Stimulated activated effector memory CD8-positive, alpha-beta T cell treated with anti-CD3 and anti-CD28 coated beads, Interleukin-12 subunit alpha, Interleukin-12 subunit beta, amount 100 ng/mL, for 72 hours (primary cell): ENCODE measurements at places on chromosomes 3 and 15.

DNA sequence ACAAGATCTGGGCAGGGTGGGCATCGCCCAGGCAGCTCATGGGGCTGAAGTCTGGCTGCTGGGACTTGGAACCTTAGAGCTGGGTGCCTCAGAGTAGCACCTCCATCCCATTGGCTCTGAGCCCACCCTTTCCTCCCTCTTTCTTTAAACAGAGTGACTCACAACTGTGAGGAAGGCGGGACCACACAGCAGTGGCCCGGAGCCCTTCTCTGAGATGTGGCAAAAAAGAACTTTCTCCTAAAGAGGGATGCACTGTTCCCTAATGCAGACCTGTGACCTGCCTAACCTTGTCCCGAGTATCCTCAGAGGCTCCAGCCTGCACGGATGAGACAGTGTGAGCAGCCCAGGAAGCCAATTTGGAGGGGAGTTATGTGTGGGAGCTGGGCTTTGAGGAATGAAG, 23.6 kb downstream of the PRR20G start:
- DNase-seq: no peak

DNA sequence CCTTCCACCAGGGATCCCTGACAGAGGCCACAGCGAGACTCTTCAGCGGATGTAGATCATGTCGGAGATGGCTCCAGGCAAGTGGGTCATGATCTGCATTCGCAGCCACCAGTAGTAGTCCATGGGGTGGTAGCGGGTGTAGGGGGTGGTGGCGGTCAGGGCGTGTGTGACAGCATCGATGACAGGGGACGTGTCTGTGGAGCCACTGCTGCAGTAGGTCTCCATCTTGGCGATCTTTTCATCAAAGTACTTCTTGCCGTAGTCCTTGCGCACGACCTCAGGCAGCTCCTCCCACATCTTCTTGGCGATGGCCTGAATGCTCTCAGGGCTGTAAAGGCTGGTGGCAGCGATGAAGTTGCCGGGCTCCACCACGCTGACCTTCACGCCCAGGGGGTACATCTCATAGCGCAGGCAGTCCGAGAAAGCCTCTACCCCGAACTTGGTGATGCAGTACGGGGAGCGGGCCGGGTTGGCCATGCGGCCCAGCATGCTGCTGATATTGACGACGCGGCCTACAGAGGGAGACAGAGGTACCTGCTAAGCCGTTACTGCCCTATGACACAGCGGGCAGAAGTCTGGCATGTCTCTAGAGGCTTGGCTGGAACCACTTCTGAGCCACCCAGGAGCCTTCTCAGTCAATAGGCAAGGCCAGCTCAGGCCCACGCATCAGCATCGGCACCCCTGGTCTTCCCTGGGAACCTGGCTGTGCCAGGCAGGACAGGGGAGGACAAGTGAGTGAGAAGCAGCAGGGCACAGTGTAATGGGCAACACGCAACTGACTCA, 43.7 kb downstream of the BDH1 start:
- no peak for DNase-seq

DNA sequence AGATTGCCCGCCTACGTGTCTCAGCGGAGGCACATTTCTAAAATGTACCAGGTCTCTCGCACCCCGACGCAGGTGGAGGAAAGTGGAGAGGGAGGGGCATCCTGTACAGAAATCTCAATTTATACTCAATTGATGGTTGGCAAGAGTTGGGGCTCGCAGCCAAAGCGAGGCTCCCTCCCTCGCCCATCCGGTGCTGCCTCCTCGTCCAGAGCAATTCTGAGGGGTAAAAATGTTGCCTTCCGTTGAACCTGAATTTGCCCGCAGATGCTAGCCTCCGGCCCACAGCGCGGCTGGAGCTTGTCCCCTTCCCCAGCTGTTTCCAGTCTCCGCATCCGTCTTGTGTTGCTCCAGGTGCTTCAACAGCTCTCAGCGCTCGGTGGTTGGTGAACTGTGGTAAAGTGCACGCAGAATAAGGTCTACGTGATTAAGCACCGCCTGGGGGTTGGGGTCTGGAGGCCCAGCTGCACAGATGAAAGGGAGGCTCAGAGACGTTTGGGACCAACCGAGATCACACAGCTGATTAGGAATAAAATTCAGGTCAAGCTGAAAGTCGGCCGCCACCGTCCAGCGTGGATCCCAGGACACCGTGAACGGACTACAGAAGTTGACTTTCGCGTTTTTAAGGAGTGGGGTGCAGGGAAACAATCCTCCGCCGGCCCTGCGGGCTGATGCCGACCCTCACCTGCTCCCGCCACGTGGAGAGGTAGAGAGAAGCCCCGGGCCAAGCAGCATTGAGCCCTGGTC, 846 bp upstream of the POLG start:
- DNase-seq: no peak

DNA sequence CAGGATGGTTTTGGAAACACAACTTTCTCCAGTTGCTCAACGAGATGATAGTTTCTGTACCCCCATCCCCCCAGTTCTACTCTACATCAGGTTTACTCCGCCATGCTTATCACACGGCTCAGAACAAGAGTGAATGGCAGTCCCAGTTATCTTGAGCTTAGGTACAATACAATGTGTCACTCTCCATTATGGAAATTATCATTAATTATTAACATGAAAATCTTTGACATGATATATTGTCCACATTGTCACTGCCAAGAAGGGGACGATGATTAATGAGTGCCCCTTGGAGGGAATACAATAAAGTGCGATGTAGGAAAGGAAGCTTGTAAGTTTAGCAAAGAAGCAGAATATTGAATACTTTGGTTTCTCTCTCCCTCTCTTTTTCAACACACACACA, 252.6 kb upstream of the CFAP20DC start:
- DNase-seq: no peak

- no peak for DNase-seq
Observed at GRCh38 chr3:10549617-10550230, 44.3 kb upstream of the ATP2B2 start.

DNA sequence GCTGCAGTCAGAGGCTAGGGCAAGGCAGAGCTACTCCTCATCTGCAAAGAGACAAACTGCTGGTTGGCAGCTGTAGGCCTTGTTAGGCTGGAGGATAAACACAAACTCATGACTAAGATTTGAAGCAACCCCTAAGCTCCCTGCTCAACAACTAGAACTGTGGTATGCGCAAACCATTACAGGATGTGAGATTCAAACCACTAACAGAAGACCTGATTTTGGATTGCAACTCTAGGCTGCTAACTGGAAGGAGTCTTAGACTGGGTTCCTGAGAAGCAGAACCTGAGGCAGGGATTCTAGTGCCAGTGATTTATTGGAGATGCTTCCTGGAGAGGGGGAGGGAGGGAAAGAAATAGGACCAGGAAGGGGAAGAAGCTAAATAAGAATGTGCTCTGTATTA, 22.5 kb downstream of the CCR4 start:
- DNase-seq: no peak

GRCh38 chr3:152048831-152049230, 175.4 kb downstream of the SUCNR1 start:
- no peak for DNase-seq

DNA sequence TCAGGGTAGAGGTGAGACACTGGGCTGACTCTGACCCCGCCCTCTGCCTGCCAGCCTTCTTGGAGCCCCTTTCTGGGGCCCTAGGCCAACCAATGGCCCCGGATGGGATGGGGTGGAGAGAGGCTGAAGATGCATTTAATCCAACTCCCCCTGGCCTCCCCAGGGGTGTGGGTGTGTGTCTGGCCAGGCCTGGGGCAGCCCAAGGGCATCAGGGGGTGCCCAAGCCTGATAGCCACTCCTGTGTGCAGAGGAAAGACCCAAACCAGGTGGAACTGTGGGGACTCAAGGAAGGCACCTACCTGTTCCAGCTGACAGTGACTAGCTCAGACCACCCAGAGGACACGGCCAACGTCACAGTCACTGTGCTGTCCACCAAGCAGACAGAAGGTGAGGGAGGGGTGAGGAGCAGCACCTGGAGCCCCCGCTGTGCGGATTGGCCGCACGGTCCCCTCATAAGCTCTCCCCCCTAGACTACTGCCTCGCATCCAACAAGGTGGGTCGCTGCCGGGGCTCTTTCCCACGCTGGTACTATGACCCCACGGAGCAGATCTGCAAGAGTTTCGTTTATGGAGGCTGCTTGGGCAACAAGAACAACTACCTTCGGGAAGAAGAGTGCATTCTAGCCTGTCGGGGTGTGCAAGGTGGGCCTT, 9.5 kb downstream of the SPINT1 start:
- no peak for DNase-seq

- no peak for DNase-seq
Observed at GRCh38 chr15:95919460-95919859, 411.0 kb upstream of the NR2F2 start.

GRCh38 chr3:33170531-33170930, 48.1 kb downstream of the SUSD5 start:
- no peak for DNase-seq

DNA sequence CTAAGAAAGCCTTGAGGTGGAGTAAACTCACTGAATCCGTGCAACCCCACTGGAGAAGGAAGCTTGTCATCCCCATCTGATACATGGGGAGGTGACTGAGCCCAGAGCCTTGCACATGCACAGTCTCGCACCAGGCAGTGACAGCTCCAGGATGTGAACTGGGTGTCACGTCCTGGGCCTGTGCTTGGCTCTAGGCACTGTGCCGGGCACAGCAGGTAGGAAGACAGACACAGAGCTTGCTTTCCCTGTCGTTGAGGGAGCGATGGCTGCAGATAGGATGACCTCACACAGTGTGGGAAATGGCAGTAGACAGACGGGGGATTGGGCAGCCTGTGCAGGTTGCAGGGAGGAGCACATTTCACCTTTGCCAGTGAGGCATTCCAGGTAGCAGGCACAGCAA, 12.2 kb upstream of the ATP2B2 start:
- no peak for DNase-seq

- DNase-seq: no peak
Observed at GRCh38 chr15:71072423-71072822, 42.8 kb upstream of the THSD4 start.

- DNase-seq: no peak
Observed at GRCh38 chr3:14721126-14721864, 46.4 kb downstream of the C3orf20 start.

GRCh38 chr15:56929399-56929798, 11.0 kb downstream of the TCF12 start:
- DNase-seq: no peak

DNA sequence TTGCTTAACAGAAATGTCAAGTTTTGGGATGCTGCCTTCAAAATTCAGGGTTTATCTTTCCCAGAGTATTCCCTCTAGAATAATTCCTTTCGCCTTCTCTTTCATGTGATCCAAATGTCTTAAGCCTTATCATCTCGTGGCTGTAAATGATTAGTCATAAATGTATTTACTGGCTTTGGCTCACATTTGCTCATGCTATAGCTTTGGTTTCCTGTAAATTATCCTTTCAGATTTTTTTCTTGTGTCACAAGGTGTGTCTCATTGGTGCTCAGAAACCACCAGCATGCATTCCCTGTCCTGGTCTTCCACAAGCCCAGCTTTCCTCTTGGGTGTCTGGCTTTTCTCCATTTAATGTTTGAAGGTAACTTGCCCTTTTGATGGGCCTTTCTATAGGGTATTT, 692.7 kb upstream of the ALCAM start:
- no peak for DNase-seq

GRCh38 chr15:99749386-99749785, 16.1 kb upstream of the LYSMD4 start:
- no peak for DNase-seq

DNA sequence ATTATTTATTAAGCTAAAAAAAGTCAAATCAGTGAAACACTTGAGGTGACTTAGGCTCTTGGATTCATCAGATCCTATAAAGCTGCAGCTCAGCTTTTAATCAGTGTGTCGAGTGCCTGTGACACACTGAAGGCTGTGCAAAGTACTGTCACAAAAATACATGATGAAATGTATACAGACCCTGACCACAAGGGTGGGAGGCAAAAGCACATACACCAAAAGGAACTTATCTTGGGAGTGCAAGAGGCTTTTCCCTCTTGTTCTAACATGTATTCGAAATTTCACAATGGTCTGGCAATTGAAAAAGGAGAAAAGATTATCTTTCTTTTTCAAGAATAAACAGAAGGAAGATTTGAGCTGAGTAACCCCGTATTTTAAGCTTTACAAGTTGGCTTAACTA, 35.9 kb downstream of the VGLL4 start:
- no peak for DNase-seq

GRCh38 chr3:109154979-109155378, 18.5 kb downstream of the C3orf85 start:
- no peak for DNase-seq

DNA sequence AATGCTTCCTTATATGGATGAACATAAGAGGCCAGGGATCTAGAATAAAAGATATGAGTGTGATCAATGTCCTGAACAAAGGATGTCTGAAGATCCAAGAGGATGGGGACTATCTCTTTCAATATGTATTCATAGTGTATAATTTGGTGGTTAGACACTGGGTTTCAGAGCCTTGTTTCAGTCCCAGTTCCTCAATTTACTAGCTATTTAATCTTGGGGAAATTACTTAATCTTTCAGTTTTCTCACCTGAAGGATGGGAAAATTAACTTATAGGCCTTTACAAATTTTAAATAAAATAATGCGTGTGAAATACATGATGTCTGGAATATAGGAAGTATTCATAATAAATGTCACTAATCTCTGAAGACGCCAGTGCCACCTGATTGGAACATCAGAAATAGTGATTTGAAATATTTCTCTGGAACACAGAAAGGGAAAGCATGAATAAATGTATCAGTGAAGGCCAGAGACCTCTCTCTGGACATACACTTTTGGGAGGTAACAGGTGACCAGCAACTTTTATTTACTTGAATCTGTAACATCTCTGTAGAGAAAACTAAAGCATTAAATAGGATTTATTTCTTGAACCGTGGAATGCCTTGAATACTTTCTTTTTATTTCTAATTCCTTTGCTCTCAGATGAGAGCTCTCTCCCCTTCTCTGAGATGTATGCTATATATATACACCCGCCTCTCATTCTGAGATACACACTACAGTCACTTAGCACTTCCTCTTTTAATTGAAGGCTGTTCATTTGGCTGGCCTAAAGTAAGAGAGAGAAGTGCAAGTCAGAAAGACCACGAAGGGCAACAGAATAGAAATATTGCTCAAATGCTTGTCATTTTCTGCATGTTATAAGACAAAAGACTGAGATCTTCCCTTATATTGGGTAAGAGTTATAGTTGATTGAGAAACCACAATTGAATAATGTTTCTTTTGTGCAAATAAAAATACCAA, 407.1 kb downstream of the LSAMP start:
- no peak for DNase-seq

DNA sequence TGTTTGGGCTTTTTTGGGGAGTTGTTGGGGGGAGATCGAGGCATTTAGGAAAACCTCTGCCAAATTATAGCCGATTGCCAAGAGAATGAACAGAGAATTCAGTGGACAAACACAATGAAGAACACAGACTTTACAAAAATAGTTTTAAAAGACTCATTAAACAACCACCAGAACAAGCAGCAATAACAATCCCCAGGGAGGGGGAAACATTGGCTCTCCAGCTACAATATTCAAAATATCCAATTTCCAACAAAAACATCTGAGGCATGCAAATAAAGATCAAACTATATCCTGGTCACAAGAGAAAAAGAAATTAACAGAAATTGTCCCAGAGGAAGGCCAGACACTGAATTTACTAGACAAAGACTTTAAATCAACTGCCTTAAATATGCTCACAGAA, 24.5 kb upstream of the ANKRD28 start:
- no peak for DNase-seq
